ENCODE measurements at places on chromosomes 4 and X. TPM values are rescaled to one million over a fixed set of nuclear protein-coding genes. Genes with fewer than 3 reads are reported as not detected.

GRCh38 chrX:80021621-80022020, 7.1 kb downstream of the TBX22 start:
- H3K4me3 ChIP-seq: no peak overlapping the region
- DNase-seq: no peak
- no peak overlapping the region for H3K27ac ChIP-seq

The MTCP1 gene
- total RNA-seq: 1.2 TPM

- H3K27ac ChIP-seq: no peak overlapping the region
- H3K27me3 ChIP-seq: peaks cover 58% of the 10 kb centered on the region
- no peaks in the 10 kb centered on the region for H3K4me1 ChIP-seq
- no peaks in the 10 kb centered on the region for H3K36me3 ChIP-seq
Measured at GRCh38 chr4:8874003-8874895, 2.6 kb upstream of the HMX1 start.

The TRIML2 gene
- total RNA-seq: not detected

The ADD1 gene
- total RNA-seq: 260 TPM

- H3K36me3 ChIP-seq: no peaks in the 10 kb centered on the region
- H3K4me3 ChIP-seq: no peak overlapping the region
- H3K27me3 ChIP-seq: no peaks in the 10 kb centered on the region
- DNase-seq: no peak
Measured at GRCh38 chrX:40423299-40423698, 157.5 kb upstream of the ATP6AP2 start.

GRCh38 chrX:94854251-94854650, 1180.2 kb downstream of the FAM133A start:
- DNase-seq: no peak
- H3K4me1 ChIP-seq: no peaks in the 10 kb centered on the region
- H3K36me3 ChIP-seq: no peaks in the 10 kb centered on the region
- no peaks in the 10 kb centered on the region for H3K27me3 ChIP-seq
- no peak overlapping the region for H3K27ac ChIP-seq

The HSFX2 gene
- total RNA-seq: not detected

The INTU gene
- total RNA-seq: 9.1 TPM

DNA sequence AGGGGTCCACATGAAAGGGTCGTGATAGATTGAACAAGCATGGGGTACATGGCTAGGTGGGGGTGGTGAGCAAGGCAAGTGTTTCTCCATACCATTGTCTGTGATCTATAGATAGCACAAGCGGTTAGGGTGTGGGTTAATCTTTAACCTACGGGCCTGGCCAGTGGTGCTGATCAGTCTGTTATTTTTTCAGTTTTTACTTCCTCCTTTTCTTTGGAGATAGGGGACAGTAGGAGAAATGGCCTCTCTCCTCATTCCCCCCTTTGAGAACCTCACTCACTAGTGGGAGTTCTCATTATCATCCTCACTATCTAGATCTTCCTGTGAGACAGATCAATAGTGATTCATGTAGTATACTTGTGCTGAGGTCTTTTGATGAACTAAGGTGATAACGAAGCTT, 16.2 kb upstream of the GPKOW start:
- H3K4me3 ChIP-seq: no peak overlapping the region
- no peaks in the 10 kb centered on the region for H3K36me3 ChIP-seq
- no peaks in the 10 kb centered on the region for H3K4me1 ChIP-seq
- no peak overlapping the region for H3K27ac ChIP-seq

The KLHL34 gene
- total RNA-seq: 0.63 TPM

The SMIM10L2A gene
- total RNA-seq: 4.7 TPM

GRCh38 chrX:7926914-7927258, 327 bp downstream of the PNPLA4 start:
- DNase-seq: no peak
- no peaks in the 10 kb centered on the region for H3K27me3 ChIP-seq
- peaks cover 4% of the 10 kb centered on the region for H3K36me3 ChIP-seq
- H3K27ac ChIP-seq: peak overlapping the region; percentile 95

The CXCL8 gene
- total RNA-seq: 28.4 TPM

GRCh38 chr4:17933126-17933525, 88.4 kb downstream of the LCORL start:
- no peak for DNase-seq
- H3K27ac ChIP-seq: no peak overlapping the region
- H3K4me3 ChIP-seq: no peak overlapping the region
- no peaks in the 10 kb centered on the region for H3K27me3 ChIP-seq

DNA sequence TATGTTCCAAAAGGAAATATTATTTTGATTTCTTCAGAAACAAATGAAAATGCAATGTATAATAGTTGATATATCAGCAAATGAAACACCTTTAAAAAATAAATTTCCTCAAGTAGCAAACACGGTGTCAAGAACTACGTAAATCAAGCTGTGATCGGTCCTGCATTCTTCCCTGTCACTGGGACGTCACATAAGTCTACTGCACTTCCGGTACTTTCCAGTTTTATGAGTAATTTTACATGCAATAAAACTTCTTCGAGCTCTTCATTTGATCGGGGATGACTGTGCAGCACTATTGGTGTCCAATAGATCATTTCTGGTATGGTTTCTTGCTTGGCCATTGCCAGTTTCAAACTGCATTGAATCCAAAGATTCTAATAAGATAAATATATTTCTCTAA, 114.0 kb upstream of the VEGFC start:
- no peak overlapping the region for H3K27ac ChIP-seq
- no peaks in the 10 kb centered on the region for H3K36me3 ChIP-seq
- no peak for DNase-seq
- H3K4me3 ChIP-seq: no peak overlapping the region
- no peaks in the 10 kb centered on the region for H3K27me3 ChIP-seq

The MAGEB10 gene
- not detected for total RNA-seq

The S100G gene
- total RNA-seq: not detected

- no peaks in the 10 kb centered on the region for H3K27me3 ChIP-seq
- no peaks in the 10 kb centered on the region for H3K4me1 ChIP-seq
- DNase-seq: no peak
- no peaks in the 10 kb centered on the region for H3K36me3 ChIP-seq
Measured at GRCh38 chr4:94743838-94744237, 13.9 kb upstream of the BMPR1B start.

- H3K27ac ChIP-seq: no peak overlapping the region
- DNase-seq: no peak
- no peak overlapping the region for H3K4me3 ChIP-seq
- H3K27me3 ChIP-seq: no peaks in the 10 kb centered on the region
Measured at GRCh38 chr4:95421869-95422268, 126.9 kb downstream of the UNC5C start.

The LRBA gene
- 51.2 TPM for total RNA-seq

- H3K4me1 ChIP-seq: no peaks in the 10 kb centered on the region
- no peak for DNase-seq
- no peaks in the 10 kb centered on the region for H3K27me3 ChIP-seq
- H3K4me3 ChIP-seq: no peak overlapping the region
- no peak overlapping the region for H3K27ac ChIP-seq
Measured at GRCh38 chrX:112866175-112866574, 25.5 kb upstream of the AMOT start.

GRCh38 chr4:101621120-101621519, 169.4 kb upstream of the BANK1 start:
- no peaks in the 10 kb centered on the region for H3K4me1 ChIP-seq
- DNase-seq: no peak
- no peaks in the 10 kb centered on the region for H3K27me3 ChIP-seq
- no peaks in the 10 kb centered on the region for H3K36me3 ChIP-seq
- H3K27ac ChIP-seq: no peak overlapping the region

The ASB12 gene
- not detected for total RNA-seq

DNA sequence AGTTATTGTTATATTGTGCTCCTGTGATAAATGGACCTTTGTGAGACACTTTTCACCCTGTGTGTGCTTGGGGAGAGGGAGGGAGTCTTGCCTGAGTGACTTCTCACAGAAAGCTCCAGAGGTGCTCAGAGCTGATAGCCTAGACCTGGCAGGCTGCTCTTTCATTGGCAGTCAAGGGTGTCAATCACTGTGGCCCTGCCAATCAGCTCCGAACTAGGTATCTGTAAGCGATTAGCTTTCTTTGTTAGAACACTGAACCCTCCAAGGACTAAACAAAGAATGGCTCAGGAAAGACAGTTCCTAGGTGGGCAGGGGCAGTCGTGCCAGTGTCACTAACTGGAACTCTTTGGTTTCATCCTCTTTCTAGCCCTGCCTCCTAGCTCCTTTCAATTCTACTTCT, 2.7 kb upstream of the NALF2 start:
- H3K27ac ChIP-seq: no peak overlapping the region
- no peak for DNase-seq
- H3K4me1 ChIP-seq: peaks cover 6% of the 10 kb centered on the region
- no peak overlapping the region for H3K4me3 ChIP-seq

GRCh38 chrX:19731307-19731820, 156.0 kb downstream of the SH3KBP1 start:
- DNase-seq: no peak
- no peaks in the 10 kb centered on the region for H3K36me3 ChIP-seq
- H3K4me3 ChIP-seq: no peak overlapping the region
- no peak overlapping the region for H3K27ac ChIP-seq
- H3K27me3 ChIP-seq: no peaks in the 10 kb centered on the region
- H3K4me1 ChIP-seq: peaks cover 42% of the 10 kb centered on the region

The AADAT gene
- 0.97 TPM for total RNA-seq

The ANAPC10 gene
- total RNA-seq: 22.2 TPM

The MID1 gene
- 3.7 TPM for total RNA-seq

DNA sequence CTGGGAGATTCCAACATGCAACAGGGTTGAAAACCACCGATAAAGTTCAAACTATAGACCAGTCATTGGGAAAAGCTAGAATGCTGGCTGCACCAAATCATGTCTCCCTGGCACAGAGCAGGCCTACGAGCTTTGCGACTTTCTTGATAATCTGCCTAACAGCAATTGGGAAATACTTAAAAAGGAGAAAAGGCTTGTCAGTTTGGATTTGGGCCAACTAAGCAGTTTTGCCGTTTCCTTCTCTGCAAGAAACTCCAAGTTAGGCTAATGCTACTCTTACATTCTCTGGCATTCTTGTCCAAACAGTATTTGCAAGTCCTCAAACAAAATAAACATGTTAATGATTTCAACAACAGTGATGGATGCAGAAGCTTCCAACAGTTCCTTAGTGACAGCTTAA, 87.9 kb downstream of the PDK3 start:
- H3K4me1 ChIP-seq: no peaks in the 10 kb centered on the region
- H3K27me3 ChIP-seq: no peaks in the 10 kb centered on the region
- H3K27ac ChIP-seq: no peak overlapping the region
- H3K4me3 ChIP-seq: no peak overlapping the region
- no peak for DNase-seq

The ZNF718 gene
- total RNA-seq: 22.0 TPM

DNA sequence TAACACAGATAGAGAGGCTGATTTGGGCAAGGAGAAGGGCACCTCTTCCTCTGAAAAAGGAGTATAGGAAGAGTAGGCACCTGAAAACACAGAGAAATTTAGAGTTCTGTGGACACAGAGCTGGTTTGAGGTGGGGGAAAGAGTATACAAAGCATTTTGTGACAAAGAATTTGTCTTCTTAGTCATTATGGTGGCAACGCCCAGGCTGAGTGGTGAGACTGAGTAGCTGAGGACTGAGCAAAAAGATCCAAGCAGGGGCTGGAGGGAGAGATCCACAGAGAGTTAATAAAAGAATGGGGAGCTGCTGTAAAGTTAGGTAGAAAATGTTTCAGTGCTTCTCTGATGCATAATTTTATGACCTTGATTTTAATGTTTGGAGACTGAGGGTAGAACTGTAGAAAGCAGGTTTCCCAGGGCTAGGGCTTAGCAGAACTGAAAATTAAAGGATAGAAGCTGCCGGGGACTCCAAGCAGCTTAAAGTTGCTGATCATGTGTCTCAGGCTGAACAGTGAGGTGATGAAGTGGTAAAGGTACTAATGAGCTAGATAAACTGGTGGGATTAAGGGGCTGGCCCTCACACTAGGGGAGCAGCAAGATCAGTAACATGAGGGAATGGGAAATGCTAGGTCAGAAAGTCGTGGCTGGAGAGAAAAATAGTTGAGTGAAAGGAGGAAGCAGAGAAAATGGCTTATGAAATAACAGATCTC, 118.9 kb downstream of the CEP44 start:
- H3K27me3 ChIP-seq: no peaks in the 10 kb centered on the region
- H3K4me1 ChIP-seq: no peaks in the 10 kb centered on the region
- H3K36me3 ChIP-seq: no peaks in the 10 kb centered on the region
- DNase-seq: no peak

DNA sequence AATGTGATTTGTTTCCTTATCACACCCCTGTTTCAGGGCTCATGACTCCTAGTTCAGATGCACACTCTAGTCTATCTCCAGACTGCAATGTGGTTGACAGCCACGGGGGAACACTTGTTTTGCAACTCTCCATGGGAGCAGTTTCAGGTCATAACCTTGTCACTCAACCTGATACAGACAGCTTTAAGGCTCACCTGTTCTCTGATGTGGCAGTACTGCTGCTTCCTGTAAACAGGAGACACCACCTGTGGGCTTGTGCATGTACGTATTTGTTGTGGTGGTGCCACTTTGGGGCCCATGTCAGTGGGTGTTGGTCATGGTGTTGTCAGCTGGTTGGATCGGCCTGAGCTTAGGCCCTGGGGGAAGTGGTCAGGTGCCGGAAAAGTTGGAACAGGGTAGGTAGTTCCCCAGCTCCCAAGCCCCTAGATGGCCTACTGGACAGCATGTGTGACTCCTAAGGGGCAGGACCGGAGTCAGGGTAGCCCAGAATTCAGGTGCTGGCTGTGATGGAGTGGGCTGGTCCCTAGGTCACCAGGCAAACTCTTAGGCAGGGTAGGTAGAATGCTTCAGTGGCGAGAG, 46.2 kb downstream of the FAM9B start:
- H3K4me3 ChIP-seq: no peak overlapping the region
- DNase-seq: peak; percentile 54
- no peaks in the 10 kb centered on the region for H3K4me1 ChIP-seq
- no peaks in the 10 kb centered on the region for H3K27me3 ChIP-seq
- H3K36me3 ChIP-seq: no peaks in the 10 kb centered on the region

DNA sequence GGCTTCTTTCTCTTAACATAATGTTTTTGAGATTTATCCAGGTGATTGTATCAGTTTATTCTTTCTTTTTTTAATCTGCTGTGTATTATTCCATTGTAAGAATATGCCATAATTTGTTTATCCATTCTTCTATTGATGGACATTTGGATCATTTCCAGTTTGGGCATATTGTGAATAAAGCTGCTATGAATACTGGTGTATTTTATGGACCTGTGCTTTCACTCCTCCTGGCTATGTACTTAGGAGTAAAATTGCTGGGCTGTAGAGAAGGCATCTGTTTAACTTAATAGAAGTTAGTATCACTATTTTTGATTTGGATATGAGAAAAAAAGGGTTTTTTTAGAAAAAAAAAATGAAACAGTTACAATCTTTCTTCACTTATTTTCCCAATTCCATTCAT, 50.0 kb upstream of the FAM9C start:
- no peaks in the 10 kb centered on the region for H3K36me3 ChIP-seq
- DNase-seq: no peak
- H3K27ac ChIP-seq: peak overlapping the region; percentile 87
- H3K4me3 ChIP-seq: no peak overlapping the region

DNA sequence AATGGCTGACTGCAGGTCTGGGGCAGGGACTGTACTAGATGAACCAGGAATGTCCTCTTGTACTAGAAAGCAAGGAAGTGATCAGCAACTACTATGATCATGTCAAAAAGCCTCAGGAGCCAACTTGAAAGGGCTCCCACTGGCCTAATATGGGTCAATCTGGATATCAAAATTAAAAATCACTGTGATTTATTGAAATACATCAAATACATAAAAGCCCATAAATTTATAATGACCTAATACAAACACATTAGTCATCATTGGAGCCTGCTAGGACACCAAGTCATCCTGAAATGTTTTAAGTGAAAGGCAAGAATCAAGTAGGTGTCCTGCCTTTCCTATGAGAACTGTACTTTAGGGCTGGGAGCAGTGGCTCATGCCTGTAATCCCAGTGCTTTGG, 70.5 kb upstream of the KLHL13 start:
- H3K27me3 ChIP-seq: peaks cover 6% of the 10 kb centered on the region
- H3K27ac ChIP-seq: no peak overlapping the region
- no peaks in the 10 kb centered on the region for H3K4me1 ChIP-seq

The ATP6AP1 gene
- 83.0 TPM for total RNA-seq

Data from spleen (tissue), 13 donors.